ENCODE measurements at places on chromosomes 12 and 14. TPM values are rescaled to one million over a fixed set of nuclear protein-coding genes. Genes with fewer than 3 reads are reported as not detected.

The DLGAP5 gene
- 2.6 TPM for total RNA-seq

The CACNA1C gene
- total RNA-seq: 8.2 TPM

The KCNA1 gene
- total RNA-seq: under 0.01 TPM

The RPL6 gene
- 1,923 TPM for total RNA-seq

The BEGAIN gene
- total RNA-seq: 0.69 TPM

The GPR132 gene
- not detected for total RNA-seq

The OTOGL gene
- total RNA-seq: 0.15 TPM

The SYCP3 gene
- not detected for total RNA-seq

The DDN gene
- total RNA-seq: not detected
